Activated CD4-positive, alpha-beta T cell treated with anti-CD3 and anti-CD28 coated beads for 1 hour (primary cell): ENCODE measurements at places on chromosomes 5 and 9.

DNA sequence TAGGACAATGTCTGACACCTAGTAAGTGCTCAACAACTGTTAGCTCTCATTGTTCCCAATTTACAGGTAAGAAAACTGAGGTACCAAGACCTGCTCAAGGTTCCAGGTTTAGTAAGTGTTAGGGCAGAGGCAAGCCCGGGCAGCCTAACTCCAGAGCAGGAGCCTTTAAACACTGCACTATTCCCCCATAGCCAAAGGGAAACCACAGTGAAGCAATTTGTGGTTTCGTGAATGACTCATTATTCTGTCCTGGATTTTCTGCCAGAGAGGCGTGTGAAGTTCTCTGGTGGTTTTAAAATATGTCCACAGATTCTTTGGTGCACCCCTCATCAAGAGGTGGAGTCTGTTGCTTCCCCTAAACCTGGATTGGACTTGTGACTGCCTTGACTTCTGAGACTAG is 1.0 kb upstream of the MCC start:
- DNase-seq = no peak

GRCh38 chr5:117054911-117055310 is 480.3 kb upstream of the SEMA6A start:
- no peak for DNase-seq

- no peak for DNase-seq
Observed at GRCh38 chr5:132376694-132377641, 7.5 kb downstream of the SLC22A5 start.

GRCh38 chr5:141356133-141356532 is 1.3 kb downstream of the PCDHGA4 start:
- DNase-seq = no peak

DNA sequence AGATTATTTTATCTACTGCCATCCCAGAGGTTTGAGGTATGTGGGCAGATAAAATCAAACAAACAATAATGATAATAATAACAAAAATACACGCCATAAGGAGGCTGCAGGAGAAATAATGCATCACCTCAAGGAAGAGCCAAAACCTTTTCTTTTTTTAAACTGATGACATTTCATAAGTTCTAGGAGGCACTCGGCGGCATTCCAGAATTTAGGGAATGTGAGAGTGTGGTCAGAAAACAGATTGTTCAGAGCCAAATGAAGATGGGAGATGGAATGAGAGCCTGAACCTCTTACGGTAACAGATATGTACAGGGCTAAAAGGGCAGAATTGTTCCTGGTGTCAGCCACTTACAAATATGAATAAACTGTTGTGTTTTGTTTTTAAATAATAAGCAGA is 615.0 kb upstream of the CHD1 start:
- DNase-seq = no peak

DNA sequence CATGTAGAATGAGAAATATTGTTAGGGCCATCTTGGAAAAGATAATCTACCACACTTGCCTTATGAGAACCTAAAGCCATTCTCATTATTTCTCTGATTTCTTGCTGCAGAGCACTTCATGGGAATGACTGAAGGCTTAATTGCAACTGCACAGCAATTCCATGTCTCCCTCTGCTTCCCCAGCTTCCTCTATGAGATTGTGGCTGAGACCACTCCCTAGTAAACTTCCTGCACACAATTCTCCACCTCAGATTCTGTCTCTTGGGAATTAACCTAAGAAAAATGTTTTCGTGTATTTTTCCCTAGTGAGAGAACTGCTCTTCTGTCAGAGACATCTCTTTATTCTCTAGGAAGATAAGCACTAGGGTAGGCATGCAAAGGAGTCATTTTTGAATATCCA is 55.6 kb upstream of the CAMK4 start:
- DNase-seq = no peak

DNA sequence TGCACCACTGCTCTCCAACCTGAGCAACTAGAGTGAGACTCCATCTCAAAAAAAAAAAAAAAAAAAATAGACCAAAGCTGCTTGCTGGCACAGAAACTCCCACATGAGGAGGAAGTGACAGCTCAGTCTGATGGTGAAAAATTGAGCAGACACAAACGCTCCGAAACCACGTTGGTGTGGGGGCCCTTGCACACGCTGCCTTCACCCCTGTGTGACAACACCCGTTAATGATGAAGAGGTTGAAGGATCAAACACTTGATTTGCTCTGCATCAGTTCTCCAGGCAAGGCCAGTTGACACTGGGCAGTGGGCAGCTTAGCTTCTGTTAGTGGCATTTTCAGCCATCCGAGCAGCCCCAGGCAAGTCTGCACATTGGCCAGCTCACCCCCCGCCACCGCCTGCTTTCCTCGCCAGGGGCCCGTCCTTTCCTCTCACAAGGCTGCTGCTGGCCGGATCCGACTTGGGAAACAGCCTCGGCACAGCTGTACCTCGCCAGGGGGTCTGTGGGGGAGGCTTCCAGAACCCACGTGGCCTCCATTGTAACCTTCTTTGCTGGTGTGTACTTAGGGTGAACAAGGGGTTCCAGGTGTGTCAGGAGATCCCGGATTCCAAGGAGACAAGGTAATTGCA is 79.8 kb downstream of the COL27A1 start:
- DNase-seq = no peak

GRCh38 chr5:145375521-145375920 is 459.6 kb downstream of the PRELID2 start:
- no peak for DNase-seq

DNA sequence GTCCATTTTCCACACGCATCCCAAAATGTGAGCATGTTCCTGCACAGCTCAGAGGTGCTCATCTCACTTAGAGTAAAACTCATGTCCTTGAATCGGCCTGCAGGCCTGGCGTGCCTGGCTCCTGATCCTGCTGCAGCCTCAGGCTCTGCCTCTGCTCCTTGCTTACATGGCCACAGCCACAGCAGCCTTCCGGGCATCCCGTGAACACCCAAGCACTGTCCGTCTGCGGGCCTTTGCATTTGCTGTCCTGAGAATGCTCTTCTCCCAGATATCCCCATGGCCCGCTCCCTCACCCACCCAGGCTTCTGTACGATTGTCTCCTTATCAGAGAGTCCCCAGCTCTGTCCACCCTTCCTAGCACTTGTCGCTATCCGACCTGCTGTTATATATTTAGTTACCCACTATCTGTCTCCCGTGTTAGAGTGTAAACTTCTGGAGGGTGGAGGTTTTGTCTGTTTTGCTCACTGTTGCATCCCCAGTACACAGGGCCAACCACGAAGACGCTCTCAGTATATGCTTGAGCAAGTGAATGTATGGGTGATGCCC is 21.9 kb downstream of the FGF18 start:
- DNase-seq = no peak

GRCh38 chr5:33423018-33423630 is 17.6 kb upstream of the TARS1 start:
- no peak for DNase-seq

DNA sequence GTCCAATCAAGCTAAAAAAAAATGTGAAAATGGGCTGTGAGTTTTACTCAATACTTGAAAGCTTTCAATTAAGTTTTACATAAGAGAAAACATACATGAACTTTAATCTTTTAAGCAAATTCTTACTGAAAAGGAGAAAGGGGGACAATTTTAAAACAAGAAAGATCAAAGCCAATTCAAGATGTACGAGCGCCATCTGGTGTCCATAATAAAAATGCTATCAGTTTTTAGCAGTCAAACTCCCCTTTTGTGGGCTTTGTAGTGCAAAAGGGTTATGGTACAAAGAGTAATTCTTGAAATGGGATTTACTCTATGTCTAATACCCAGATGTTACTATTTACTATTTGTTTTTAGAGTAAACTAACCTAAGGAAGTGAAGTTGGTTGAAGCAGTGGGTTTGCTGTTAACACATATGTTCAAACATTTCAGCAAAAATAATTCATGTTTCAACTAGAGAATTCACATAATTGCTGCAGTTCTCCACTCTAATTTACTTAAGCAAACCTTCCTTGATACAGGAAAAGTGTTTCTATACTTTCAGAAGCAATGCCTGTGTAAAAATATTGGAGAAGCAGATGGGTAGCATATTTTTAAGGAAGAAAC is 228.2 kb upstream of the TYRP1 start:
- no peak for DNase-seq

GRCh38 chr5:169655353-169655752 is 18.3 kb downstream of the DOCK2 start:
- DNase-seq = no peak

- no peak for DNase-seq
Observed at GRCh38 chr5:170162631-170163321, 57.1 kb downstream of the FOXI1 start.

- no peak for DNase-seq
Observed at GRCh38 chr5:16809395-16810207, 126.5 kb downstream of the MYO10 start.

- DNase-seq = no peak
Observed at GRCh38 chr5:435961-436640, 6.9 kb upstream of the EXOC3 start.

DNA sequence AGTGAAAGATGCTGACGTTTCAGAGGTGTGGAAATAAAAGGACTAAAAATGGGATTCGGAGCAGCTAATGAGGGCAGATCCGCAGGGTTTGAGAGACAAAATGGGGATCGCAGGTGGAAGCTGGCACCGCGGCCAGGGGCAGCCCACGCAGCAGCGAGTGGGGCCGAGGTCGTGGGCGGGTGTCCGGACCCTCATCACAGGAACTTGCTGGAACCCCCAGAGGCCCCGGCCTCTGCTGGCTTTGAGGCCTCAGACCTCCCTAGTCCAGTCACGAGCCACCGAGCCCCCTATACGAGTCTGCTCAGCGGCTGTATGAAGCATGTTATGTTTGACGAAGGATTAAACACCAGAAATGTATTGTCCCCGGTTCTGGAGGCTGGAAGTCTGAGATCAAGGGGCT is 45.8 kb upstream of the FCN1 start:
- no peak for DNase-seq

DNA sequence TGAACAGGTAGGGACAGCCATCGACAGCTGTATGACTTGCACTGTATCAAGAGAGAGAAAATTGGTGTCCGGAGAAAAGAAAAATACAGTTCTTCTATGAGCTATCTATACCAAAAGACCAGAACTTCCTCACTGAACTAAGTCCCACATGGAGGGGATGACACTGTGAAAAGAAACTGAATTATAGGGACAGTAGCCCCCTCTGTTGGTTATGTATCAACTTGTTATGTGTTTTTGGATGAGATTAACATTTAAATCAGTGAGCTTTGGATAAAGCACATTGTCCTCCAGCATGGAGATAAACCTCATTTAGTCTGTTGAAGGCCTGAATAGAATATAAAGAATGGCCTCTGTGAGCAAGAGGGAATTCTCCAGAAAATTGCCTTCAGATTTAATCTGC is 176.6 kb upstream of the SH3GL2 start:
- no peak for DNase-seq

GRCh38 chr5:120873083-120873482 is 409.0 kb downstream of the PRR16 start:
- DNase-seq = no peak

DNA sequence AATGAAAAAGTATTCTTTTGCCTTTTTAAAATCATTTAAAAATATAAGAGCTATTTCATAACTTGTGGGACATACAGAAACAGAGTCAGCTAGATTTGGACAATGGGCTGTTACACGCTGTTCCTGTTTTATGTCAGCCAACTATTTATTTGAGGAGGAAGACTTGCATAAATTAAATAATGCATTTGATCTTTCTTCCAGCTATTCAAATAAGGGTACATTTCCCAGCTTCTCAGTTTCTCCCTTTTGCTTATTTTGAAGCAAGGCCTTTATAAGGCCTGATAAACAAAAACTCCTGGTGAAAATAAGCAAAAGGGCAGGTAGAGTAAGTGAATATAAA is 6.5 kb downstream of the STOM start:
- no peak for DNase-seq

DNA sequence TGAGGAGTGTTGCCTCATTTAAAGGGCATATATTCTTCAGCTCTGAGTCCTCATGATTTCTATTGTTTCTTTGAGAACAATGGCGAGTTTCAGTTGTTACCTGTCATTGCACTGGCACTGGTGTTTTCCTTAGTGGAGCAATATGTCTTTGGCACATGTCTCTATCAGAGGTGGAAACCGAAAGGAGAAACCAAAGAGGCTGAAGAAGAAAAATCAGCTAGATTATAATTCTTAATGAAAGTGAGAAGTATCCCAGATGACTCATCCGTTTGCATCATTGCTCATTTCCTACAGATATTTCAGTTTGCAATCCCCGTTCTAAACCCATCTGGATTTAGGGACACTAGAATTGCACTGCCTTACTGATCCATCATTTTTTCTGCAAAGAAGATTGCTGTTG is 324.6 kb downstream of the TMEM232 start:
- DNase-seq = no peak
